ENCODE measurements at places on chromosomes 1 and 21. TPM values are rescaled to one million over a fixed set of nuclear protein-coding genes. Genes with fewer than 3 reads are reported as not detected.

Gene SIM2
- total RNA-seq = not detected

Gene ABCG1
- 0.77 TPM for total RNA-seq

Gene SLAMF8
- under 0.01 TPM for total RNA-seq

Gene PROX1
- under 0.01 TPM for total RNA-seq

Gene IL22RA1
- not detected for total RNA-seq

Gene TMEM82
- not detected for total RNA-seq

Gene SPRR4
- not detected for total RNA-seq

Gene RAD54L
- total RNA-seq = 0.66 TPM

Gene FAM131C
- 0.50 TPM for total RNA-seq

Gene AKR7A2
- 57.0 TPM for total RNA-seq

Gene PCAT6
- 0.51 TPM for total RNA-seq

Gene SYT6
- not detected for total RNA-seq

Gene SPRR2G
- total RNA-seq = not detected

Gene CA6
- not detected for total RNA-seq

Gene S100B
- total RNA-seq = not detected

Gene SPRR3
- not detected for total RNA-seq

Gene AMPD1
- not detected for total RNA-seq

Gene OR2L8
- not detected for total RNA-seq

Gene RAP1GAP
- total RNA-seq = 0.26 TPM

Measured in fibroblast of lung (primary cell).